ENCODE measurements at places on chromosomes 5 and 9. TPM values are rescaled to one million over a fixed set of nuclear protein-coding genes. Genes with fewer than 3 reads are reported as not detected.

DNA sequence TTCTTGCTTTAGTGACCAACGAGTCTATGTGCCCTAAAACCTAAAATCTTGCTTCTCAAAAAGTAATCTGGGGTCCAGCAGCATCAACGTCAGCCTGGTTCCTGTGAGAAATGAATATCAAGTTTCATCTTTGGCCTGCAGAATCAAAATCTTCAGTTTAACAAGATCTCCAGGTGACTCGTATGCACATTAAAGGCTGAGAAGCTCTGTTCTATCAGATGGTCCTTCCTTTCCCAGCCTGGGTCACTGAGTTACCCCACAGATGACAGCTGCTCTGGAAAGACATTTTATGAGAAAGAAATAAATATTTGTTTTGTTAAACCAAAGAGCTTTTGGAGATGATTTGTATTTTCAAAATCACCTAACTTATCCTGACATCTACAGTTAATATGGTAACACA, 75.8 kb downstream of the ADAMTSL1 start:
- no peak for DNase-seq

- DNase-seq, result peak; percentile 3
Observed at GRCh38 chr9:74858751-74859414, 28.8 kb downstream of the TRPM6 start.

DNA sequence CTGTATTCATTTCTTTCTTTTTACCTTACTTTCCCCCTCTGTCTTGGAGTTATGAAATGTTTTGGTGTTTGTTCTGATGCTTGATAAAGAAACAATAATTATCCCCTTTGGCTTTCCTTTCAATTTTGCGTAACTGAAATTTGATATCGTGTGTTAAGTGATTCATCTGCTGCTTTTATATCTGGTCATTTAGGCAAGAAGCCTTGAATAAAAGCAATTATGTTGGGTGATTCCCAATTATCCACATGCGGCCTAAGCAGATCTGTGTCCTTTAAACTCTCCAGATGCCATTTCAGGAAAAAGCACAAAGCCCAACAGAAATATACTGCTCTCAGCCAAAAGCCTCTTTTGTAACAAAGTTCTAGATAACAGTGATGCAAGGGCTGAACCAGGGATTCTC, 92.8 kb downstream of the TAF11L14 start:
- no peak for DNase-seq

DNA sequence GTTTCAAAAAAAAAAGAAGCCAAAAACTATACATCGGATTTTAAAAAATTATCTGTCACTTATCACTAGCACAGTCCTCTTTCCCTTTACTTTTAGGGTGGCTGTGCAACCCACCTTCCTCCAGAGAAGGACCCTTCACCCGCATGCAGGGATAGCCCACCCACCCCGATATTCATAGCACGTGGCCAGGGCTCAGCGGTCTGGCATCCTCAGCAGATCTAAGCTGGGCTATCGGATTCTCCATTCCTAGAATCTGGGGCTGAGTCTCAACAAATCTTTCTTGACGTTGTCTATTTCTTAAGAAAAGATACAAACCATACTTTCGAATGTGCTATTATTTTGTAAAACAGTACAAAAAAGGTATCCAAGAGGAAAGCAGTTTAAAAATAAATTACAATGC, 70.9 kb downstream of the MYO10 start:
- no peak for DNase-seq

SHROOM1 gene
- total RNA-seq, result 8.1 TPM

DNA sequence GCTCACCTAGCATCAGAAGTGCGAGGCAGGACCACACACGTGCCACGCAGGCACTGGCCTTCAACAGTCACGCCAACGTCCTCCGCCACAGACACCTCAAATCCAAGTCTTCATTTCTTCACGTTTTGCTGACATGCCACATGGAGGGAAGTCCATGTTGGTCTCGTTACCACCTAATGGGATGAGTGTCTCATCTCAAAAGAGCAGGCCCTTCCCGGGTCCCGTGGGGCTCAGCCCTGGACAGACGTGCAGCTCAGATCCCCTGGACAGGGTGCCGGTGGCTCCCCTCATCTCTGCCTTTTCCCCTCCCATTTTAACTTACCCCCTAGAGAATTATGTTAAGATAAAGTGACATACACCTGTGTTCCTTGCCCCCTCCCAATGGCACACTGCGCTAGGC, 76.8 kb downstream of the MRPL36 start:
- DNase-seq, result no peak

GABRA1 gene
- not detected for total RNA-seq

DNA sequence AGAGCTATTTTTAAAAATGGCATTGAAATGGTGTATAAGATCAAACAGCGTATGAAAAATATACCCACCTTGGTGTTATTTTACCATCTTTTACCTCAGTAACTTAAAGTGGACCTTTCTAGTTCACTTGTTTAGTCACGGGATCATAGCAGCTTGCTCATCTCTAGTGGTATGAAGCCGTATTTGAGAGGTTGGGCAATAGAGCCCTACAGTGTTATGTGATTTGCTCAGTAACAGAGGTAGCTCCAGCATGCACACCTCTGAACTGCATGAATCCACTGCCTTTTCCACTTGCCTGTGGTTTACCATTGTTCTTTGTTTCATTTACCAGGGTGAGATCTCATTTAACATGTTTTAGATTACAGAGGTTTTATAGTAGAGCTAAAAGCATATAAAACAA, 134.4 kb downstream of the ATG10 start:
- peak; percentile 7 for DNase-seq

KCTD16 gene
- 0.66 TPM for total RNA-seq

- DNase-seq, result no peak
Observed at GRCh38 chr9:136940526-136941230, 3.9 kb downstream of the FBXW5 start.

- DNase-seq, result no peak
Observed at GRCh38 chr5:3361811-3362605, 233.6 kb upstream of the IRX1 start.

DNA sequence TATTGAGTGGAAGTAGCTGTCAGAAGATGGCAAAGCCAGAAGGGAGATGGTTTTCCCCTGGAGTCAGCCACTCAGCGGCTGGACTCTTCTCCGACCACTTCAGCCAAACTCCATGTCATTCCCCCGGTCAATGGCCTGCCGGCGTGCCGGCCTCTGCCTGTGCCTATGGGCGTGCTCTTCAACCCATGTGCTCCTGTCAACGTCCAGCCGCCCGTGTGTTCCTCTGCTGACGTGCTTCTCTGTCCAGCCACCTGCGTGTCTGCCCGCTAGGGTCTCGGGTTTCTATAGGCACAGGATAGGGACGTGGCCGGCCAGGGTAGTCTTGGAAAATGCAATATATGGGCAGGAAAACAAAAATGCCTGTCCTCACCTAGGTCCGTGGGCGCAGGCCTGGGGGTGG, 77.7 kb upstream of the RUFY1 start:
- no peak for DNase-seq

IL3 gene
- total RNA-seq, result not detected

GRM6 gene
- total RNA-seq, result not detected

SLCO6A1 gene
- total RNA-seq, result not detected

GNPDA1 gene
- total RNA-seq, result 40.6 TPM

DNA sequence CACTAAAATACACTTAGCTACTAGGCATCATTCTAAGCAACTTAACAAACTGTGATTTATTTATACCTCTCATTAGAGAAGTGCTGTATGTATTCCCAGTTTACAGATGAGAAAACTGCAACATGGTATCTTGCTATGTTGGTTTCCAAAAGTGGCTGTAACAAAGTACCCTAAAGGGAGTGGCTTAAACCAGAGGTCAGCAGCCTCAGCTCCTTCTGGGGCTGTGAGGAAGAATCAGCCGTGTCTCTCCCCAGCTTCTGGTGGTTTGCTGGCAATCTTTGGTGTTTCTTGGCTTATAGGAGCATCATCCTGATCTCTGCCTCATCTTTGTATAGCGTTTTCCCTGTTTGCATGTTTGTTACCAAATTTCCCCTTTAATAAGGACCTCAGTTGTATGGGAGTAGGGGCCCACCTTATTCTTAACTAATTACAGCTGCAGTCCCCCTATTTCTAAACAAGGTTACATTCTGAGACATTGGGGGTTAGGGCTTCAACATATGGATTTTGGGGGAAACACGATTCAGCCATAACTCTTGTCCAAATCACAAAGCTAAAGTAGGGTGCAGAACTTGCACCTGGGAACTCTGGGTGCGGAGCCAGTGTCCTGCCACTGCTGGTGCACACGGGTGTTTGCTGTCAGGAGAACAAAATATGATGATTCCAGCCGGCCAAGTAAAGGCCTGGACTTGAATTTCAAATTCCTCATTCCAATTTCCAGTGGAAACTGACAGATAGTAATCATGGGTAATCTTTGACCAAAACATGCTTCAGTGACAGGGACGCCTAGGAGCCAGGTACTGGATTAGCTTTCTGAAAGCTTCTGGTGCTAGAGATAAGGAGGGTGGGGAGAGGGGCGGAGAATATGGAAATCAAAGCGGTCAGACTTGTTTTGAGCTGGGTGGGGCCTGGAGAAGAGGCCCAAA, 43.3 kb downstream of the RAI14 start:
- DNase-seq, result no peak

DNA sequence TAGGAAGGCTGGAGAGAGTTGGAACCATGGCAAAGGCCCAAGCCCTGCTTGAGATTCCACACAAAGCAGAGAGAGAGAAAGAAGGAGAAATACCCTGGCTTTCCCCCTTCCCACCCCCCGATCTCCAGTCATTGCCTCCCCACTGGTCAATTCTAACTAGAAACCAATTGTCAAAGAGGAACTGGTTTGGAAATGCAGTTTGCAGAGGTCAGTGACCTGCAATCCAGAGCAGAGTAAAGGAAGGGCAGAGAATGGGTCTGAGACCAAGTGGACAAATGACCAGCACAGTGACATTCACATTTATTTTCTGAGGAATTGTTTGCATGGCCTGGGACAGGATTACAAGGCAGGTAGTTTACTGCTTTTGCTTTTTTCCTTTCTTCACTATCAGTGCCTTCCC, 37.5 kb upstream of the ZFYVE16 start:
- DNase-seq, result no peak

DNA sequence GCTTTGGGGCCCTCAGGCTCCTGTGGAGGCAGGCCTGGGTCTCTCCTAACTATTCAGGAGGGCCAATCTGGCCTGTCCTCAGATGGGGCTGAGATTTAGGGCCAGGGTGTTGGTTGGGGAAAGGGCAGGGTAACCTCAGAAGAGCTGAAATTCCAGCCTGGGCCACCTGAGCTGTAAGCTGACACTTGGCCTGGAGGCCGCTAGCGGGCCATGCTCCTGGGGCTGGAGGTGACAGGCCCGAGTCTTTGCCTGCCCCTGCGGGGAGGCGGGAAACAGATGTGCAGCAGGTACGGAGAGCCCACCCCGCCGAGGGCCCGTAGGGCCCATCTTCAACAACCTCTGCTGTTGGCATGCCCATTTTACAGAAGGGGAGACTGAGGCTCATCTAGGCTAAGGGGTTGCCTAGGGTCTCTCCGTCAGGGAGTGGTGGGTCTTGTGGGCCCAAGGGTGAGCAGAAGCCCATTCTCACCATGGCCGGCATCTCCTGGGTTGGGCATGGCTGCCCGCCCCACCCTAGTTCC, 69.5 kb downstream of the RXRA start:
- no peak for DNase-seq

NR2F1 gene
- 1.5 TPM for total RNA-seq

DNA sequence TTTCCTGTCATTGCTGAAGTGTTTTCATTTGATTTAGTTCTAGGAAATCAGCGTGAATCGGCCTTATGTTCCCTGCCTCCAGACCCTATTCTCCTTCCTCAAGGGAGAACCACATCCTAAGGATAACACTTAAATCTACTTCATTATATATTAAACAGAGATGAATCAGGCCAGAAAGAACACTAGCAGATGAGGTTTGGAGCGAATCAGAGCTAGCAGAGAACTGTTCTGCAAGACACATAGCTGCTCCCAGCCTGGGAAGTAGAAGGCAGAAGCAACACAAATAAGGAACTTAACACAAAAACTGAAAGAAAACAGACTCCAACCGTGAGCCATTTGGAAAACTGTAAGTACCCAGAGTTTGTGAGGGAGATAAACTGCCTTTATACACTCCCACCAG, 718.2 kb downstream of the SEMA5A start:
- DNase-seq, result peak; percentile 39

CDK9 gene
- total RNA-seq, result 85.1 TPM

DDX4 gene
- not detected for total RNA-seq

NUTM2G gene
- not detected for total RNA-seq

CDKN2B gene
- 1.8 TPM for total RNA-seq

- no peak for DNase-seq
Observed at GRCh38 chr5:107951309-107951708, 280.6 kb upstream of the EFNA5 start.

DNA sequence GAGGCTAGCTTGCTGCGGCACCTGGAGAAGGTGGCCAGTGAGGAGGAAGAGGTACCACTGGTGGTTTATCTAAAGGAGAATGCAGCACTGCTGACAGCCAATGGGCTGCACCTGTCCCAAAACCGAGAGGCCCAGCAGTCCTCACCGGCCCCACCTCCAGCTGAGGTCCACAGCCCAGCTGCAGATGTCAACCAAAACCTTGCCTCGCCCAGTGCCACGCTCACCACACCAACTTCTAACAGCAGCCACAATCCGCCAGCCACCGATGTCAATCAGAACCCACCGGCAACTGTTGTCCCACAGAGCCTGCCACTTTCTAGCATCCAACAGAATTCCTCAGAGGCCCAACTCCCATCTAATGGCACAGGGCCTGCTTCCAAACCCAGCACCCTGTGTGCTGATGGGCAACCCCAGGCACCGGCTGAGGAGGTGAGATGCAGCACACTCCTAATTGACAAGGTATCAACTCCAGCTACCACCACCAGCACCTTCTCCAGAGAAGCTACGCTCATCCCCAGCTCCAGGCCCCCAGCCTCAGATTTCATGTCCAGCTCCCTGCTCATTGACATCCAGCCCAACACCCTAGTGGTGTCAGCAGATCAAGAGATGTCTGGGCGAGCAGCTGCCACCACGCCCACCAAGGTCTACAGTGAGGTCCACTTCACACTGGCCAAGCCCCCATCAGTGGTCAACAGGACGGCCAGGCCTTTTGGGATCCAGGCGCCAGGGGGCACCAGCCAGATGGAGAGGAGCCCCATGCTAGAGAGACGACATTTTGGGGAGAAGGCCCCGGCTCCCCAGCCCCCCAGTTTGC, 8.0 kb downstream of the SYNPO start:
- DNase-seq, result no peak

- DNase-seq, result no peak
Observed at GRCh38 chr9:112866662-112867274, 23.9 kb downstream of the SLC46A2 start.

PCDHB4 gene
- total RNA-seq, result 5.2 TPM

DNA sequence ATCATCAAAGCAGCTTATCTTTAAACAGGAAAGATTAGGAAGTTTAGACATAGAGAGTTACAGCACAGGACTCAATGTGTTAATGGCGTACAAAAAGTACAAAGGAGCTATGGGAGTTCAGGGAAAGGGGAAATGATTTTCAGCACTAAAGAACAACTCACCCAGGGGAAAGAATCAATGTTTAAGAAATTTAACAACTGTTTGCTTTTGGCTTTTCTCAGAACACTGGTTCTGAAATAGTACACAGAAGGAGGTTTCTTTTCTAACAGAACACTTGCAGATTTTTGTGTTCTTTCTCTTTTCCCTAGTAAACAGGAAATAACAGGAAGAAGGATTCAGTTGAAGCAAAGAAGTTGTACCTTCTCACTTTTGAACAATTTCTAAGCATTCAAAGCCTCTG, 71.3 kb upstream of the GHR start:
- DNase-seq, result no peak

- no peak for DNase-seq
Observed at GRCh38 chr5:146766013-146766412, 112.5 kb downstream of the PPP2R2B start.

OLFM1 gene
- total RNA-seq, result 6.3 TPM

CDC14B gene
- 48.5 TPM for total RNA-seq
